Fibroblast of skin of abdomen (primary cell): ENCODE measurements at places on chromosomes 3 and 15.

- peak; percentile 48 for DNase-seq
Observed at GRCh38 chr15:52483707-52484106, 45.0 kb downstream of the MYO5A start.

DNA sequence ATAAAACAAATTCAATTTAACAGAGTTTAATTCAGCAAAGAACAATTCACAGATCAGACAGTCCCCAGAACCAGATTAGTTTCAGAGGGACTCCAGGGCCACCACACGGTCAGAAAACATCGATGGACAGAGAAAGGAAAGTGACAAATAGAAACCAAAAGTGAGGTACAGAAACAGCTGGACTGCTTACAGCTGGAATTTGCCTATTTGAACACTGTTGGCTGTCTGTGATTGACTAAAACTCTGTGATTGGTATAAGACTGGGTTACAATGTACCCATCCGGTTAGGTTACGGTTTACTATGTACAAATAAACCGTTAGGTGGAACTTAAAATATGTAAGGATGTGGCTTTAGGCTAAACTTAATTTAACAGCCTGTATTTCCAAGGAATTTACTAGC lies 30.3 kb downstream of the MOBP start:
- DNase-seq, result no peak

DNA sequence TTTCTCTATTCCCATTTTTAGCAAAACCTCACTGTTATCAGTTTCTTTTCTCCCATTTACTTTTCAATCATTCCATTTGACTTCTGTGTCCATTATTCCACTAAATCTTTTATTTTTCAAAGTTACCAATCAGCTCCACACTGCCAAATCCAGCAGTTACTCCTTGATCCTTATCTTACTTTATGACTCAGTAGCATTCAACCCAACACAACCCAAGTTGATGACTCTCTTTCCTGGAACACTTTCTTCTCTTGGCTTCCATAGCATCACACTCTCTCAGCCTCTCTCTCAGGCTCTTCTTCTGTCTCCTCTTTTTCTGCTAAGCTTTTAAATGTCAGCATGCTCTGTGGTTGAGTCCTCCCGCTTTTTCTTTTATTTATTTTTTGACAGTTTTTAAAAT lies 36.3 kb downstream of the RASGRP1 start:
- DNase-seq, result peak; percentile 50

DNA sequence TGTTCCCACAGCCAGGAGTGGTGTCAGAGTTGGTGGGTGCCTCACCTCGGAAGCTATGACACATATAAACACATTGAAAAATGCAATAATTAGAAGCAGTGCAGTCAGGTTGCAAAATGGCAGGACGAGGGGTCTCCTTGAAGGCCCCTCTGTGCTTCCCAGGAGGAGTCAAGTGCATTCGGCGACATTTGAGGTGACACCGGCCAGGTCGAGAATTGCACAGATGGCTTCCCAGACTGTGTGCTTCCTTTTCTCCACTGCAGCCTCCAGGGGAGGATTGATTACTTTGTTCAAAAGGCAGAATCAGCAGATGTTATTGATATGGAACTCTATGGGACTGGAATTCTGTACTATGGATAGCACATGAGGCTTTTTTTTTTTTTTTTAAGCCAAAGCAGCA lies 163.2 kb downstream of the MINAR1 start:
- no peak for DNase-seq

- no peak for DNase-seq
Observed at GRCh38 chr3:150410311-150411105, 2.4 kb downstream of the TSC22D2 start.

- DNase-seq, result no peak
Observed at GRCh38 chr3:25897019-25897418, 107.1 kb downstream of the OXSM start.
